Left lobe of liver (tissue), 2 donors: ENCODE measurements at places on chromosomes 5 and 9.
A peak's percentile ranks its signal among the peaks of the same experiment; 100 is the strongest.

GRCh38 chr9:134644725-134645606 is 3.4 kb downstream of the COL5A1 start:
- no peak for DNase-seq

DNA sequence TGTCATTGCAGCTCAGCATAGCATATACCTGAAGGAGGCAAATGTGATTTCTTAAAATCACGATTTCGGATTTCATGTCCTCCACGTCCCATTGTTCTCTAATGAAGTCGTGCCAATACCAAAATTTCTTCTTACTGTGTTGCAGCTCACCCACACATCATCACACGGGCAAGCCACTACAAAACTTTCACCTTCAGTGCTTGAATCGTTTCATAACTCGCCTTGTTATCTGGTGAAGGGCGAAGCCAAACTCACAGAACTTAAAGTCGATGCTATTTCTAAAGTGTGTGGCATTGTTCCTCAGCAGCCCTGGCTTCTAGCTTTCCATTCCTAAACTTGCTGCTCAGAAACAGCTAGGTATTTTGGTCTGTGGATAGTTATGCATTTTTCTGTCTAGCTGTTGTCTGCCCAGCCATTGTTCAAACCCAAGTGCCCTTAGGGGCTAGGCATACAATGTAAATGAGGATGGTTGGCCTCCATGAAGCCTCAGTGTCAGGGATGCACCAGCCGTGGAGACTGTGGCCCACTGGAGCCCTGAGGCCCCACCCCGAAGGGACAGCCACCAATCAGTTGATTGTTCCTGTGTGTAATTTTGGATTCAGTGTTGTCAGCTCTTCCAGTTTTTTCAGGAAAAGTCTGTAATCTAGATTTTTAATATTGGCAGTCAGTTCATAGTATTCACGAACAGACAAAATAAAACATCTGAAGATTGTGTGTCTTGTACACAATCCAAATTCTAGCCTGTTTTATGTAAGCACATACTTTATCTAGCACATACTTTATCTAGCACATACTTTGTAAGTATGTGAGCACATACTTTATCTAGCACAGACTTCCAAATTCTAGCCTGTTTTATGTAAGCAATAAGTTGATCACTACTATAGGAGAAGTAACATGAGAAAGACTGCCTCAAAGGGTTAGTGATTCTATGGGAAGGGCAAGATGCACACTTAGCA is 112.8 kb downstream of the DAPK1 start:
- DNase-seq, result no peak

- DNase-seq, result no peak
Observed at GRCh38 chr5:95382801-95383200, 8.4 kb upstream of the FAM81B start.

DNA sequence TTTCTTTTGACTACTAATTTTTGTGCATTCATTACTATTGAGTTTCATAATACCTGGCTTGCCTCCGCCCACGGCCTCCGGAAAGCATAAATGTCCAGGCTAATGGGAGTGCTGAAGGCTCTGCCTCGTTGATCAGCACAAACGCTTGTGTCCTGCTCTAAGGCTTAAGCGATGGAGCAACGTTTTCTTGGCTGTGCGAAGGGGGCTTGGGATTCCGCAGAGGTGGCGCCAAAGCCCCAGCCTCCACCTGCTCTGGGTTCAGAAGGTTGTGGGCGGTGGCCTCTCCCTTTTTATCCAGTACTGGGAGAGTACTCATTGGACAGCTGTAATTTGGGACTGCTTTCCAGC is 19.7 kb downstream of the ANXA2R start:
- DNase-seq, result no peak

- no peak for DNase-seq
Observed at GRCh38 chr5:177430140-177430951, 3.9 kb downstream of the GRK6 start.

GRCh38 chr9:120486347-120486746 is 93.6 kb downstream of the CDK5RAP2 start:
- peak; percentile 66 for DNase-seq

DNA sequence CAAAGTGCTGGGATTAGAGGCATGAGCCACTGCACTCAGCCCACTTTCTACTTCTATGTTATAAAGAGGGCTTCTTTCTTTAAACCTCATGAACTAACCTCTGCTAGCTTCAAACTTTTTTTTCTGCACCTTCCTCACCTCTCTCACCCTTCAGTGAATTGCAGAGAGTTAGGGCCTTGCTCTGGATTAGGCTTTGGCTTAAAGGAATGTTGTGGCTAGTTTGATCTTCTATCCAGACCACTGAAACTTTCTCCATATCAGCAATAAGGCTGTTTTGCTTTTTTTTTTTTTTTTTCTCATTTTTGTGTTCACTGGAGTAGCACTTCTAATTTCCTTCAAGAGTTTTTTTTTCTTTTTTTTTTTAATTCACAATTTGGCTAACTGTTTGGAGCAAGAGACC is 216.4 kb upstream of the MAP3K1 start:
- DNase-seq, result no peak

DNA sequence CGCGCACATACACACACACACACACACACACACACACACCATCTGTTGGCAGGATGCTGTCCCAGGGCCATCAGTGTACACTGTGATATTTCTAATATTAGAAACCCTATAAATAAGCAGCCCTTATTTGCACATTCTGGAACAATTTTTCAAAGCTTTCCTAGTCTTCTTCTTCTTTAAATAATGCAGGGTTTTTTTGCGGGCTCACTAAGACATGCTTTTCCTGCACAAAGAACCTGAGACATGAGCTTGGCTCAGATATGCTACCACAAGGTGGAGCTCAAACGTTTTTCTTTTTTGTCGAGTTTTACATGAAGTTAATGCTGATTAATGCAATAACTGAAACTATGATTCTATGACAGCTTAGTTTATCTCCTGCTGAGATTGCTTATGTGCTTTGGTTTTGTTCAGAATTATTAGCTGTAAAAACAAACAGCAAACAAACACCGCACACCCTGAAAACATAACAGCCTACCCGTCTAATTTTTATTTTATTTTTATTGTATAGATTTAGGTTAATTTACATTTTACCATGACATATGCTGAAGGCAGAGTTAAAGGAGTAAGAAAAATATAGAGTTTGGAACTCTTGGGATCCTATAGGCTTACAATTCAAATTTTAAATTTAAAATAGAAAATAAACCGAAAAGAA is 95.8 kb downstream of the ALDH1A1 start:
- DNase-seq, result no peak

DNA sequence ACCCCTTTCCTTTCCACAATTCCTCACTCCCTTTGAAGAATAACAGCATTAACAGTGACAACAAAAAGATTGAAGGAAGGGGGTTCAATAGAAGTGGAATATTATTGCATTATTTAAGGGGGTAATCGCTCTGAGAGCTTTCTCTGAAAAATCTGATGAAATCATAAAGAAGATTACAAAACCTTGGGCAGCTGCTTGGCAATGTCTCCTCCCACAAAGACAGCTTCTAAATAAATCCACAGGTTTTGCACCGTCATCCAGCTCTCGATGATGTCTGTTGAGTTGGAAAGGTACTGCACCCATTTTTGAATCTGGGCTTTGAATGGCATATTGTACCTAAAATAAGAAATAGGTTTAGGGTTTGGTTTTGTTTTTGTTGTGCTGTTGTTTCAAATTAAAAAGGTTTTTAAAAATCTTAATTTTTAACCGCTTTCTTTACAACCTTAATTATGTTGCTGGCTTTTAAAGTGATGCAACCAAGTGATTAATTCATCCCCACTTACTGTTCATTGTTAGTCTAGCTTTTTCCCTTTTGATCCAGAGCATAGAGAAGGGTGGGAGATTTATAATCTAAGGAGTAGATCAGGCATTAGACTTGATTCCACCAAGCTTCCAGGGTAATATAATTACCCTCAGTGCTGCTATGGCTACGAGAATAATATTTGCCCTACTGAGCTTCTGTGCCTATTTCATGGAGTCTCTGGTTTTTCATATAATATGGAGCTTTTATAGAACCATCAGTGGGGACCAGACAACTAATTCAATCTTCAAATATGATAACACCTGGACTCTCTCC is 85.0 kb downstream of the DNAH5 start:
- DNase-seq, result no peak

GRCh38 chr5:68460147-68460798 is 244.7 kb downstream of the PIK3R1 start:
- no peak for DNase-seq

- DNase-seq, result no peak
Observed at GRCh38 chr9:98995971-98996504, 52.3 kb downstream of the COL15A1 start.
